ENCODE measurements at places on chromosomes 2 and 18.

DNA sequence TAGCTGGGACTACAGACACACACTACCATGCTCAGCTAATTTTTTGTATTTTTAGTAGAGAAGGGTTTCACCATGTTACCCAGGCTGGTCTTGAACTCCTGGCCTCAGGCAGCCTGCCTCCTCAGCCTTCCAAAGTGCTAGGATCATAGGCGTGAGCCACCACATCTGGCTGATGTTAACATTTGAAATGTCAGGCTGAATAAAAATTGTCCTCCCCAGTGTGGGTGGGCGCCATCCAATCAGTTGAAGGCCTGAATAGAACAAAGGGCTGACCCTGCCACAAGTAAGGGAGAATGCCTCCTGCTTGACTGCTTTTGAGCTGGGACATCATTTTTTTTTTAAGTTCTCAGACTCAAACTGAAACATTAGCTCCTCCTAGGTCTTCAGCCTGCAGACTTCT lies 21.0 kb upstream of the RHOB start:
- DNase-seq = no peak

- DNase-seq = no peak
Observed at GRCh38 chr2:140355511-140356090, 1575.4 kb upstream of the NXPH2 start.

DNA sequence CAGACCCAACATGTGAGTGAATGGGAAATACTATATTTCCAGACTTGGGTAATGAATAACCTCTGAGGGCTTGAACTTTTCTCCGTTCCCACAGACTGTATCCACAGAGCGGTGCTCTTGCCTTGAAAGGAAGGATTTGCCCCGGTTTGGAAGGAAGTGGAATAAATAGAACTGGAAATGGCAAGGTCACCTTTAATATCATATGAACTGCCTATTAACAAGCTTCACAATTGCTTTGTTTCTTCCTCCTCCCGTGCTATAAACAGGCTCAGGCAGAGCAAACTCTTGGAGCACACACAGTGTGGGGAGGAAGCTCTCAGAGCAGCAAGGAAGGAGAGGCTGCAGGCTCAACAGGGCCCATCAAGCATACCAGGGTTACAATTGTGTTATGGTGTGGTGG lies 28.5 kb upstream of the DARS1 start:
- DNase-seq = no peak

- DNase-seq = no peak
Observed at GRCh38 chr2:20513946-20514345, 67.1 kb downstream of the RHOB start.

DNA sequence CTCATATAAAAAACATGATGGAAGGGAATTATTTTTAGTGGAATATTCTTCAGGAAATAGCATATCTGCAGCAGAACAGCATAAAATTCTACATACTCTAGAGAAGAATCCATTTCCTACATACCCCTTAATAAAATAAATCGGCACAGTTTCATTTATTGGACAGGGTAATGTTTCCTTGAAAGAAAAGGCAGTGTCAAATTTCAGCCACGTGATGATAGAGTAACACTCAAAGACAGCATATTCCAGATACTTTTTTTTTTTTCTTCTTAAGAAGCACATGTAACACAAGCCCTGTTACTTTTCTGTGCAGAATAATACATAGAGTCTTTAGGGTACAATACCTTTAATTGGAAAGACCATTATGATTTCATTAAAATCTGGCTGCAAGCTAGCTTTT lies 204.4 kb downstream of the SRBD1 start:
- DNase-seq = no peak

- DNase-seq = no peak
Observed at GRCh38 chr2:120760446-120761135, 24.9 kb downstream of the GLI2 start.

GRCh38 chr2:46335391-46336282 lies 38.4 kb downstream of the EPAS1 start:
- DNase-seq = peak; percentile 76

- no peak for DNase-seq
Observed at GRCh38 chr2:225040856-225041206, 1.4 kb downstream of the DOCK10 start.

GRCh38 chr2:128511731-128512378 lies 193.2 kb upstream of the HS6ST1 start:
- DNase-seq = no peak

GRCh38 chr2:53500181-53500580 lies 267.4 kb upstream of the CHAC2 start:
- no peak for DNase-seq

GRCh38 chr2:158647436-158648231 lies 147.5 kb upstream of the DAPL1 start:
- no peak for DNase-seq

DNA sequence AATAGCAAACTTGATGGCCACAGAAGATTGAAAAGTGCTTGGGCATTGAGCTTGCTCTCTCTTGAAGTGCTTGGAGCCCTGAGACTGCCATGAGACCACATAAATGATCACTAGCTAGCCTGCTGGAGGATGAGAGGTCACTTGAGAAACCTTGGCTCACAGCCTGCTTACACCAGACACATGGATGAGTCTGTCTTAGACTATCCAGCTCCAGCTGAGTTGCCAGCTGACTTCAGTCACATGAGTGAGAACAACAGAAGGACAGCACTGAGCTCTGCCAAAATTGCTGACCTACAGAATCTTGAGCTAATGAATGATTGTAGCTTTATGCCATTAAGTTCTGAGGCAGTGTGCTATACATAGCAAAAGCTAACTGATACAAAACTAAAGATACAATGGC lies 18.1 kb downstream of the NABP1 start:
- DNase-seq = no peak

- no peak for DNase-seq
Observed at GRCh38 chr2:224155371-224155770, 116.3 kb upstream of the SERPINE2 start.

DNA sequence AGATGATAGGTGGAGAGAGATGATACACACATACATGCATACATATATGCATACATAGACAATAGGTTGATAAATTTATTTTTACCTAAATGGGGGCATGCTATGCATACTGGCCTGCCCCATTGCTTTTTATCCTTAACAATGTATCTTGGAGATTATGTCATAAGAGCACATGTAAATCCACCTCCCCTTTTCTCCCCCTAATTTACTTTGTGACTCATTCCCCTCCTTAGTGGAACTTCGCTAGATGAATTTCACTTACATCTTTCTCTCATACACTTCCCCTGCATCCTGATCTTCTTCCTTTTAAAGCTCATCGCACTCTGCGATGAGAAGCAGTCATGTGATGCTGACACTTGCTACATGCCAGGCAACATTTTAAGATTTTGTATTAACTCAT lies 223.6 kb downstream of the C1D start:
- no peak for DNase-seq

DNA sequence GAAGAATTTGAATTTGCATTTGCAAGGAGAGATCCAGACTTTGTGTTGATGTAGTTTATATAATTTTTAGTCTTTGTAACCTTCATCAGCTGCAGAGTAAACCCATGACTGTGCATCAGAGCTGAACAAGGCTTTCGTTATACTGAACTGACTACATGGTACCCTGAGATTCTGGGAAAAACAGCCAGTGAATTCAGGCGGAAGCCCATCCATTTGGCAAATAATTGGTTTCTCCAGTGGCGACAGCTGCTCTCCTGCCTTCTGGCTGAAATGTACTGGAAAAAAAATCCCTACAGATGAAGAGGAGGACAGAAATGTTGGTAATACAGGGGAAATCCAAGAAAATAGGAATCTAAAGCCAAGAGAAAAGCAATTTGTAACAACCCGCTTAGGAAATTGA lies 657.5 kb upstream of the CDH7 start:
- no peak for DNase-seq

DNA sequence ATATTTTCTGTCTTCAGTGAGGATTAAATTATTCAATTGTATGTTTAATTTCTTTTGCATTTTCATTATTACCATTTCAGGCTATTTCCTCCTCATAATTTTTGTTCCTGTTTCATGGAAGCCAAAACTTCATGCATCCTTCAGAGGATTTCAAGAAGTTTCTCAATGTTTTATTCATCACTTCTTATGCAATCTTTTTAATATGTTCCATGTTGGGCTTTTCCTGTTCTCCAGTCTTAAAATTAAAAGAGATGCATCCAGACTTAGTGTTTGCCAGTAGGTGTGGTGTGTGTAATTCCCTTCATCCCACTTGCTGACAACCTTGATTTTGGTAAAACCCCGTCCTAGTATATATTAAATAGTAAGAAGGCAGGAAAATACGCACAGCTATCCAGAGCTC lies 190.0 kb downstream of the EN1 start:
- no peak for DNase-seq

GRCh38 chr18:3966642-3967358 lies 488.3 kb downstream of the DLGAP1 start:
- peak; percentile 40 for DNase-seq

- DNase-seq = no peak
Observed at GRCh38 chr18:57904535-57904934, 101.4 kb upstream of the ATP8B1 start.

- no peak for DNase-seq
Observed at GRCh38 chr2:7838669-7839068, 843.2 kb upstream of the ID2 start.

GRCh38 chr2:73920577-73921545 lies 5.8 kb upstream of the DGUOK start:
- DNase-seq = peak; percentile 26

DNA sequence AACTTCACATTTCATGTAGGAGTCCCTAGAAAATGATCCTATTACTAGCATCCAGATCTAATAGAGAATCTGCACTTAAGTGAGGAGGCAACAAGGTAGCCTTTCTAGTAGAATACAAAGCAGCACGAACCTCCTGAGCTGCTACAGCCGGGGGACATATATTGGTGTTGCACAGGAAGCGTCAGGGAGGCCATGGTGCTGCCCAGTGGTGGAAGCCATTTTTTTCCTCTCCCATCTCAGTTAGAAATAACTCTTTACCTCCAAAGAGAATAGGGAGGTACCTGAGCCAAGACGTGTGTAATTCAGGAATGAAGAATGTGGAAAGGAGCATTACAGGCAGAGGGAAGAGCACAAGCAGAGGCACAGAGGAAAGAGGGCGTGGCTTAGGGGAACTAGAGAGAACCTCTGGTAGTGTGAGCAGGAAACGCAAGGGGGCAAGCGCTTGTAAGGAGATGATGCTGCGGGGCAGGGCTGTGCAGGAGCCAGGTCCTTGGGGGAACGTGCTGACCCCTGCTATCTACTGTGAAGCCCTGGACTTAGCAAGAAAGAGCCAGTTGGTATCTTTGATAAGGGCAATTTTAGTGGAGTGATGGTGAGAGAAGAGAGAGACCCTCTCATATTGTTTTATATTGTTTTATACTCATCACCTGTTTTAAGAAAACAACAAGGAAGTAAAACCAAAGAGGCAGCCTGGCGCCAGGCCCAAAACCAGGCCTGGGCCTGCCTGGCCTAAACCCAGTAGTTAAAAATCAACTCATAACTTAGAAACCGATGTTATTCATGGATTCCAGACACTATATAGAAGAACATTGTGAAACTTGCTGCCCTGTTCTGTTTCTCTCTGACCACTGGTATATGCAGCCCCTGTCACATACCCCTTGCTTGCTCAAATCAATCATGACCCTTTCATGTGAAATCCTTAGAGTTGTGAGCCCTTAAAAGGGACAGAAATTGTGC lies 50.0 kb upstream of the TTC39C start:
- DNase-seq = peak; percentile 33

- DNase-seq = no peak
Observed at GRCh38 chr2:64504774-64505720, 19.1 kb upstream of the AFTPH start.

DNA sequence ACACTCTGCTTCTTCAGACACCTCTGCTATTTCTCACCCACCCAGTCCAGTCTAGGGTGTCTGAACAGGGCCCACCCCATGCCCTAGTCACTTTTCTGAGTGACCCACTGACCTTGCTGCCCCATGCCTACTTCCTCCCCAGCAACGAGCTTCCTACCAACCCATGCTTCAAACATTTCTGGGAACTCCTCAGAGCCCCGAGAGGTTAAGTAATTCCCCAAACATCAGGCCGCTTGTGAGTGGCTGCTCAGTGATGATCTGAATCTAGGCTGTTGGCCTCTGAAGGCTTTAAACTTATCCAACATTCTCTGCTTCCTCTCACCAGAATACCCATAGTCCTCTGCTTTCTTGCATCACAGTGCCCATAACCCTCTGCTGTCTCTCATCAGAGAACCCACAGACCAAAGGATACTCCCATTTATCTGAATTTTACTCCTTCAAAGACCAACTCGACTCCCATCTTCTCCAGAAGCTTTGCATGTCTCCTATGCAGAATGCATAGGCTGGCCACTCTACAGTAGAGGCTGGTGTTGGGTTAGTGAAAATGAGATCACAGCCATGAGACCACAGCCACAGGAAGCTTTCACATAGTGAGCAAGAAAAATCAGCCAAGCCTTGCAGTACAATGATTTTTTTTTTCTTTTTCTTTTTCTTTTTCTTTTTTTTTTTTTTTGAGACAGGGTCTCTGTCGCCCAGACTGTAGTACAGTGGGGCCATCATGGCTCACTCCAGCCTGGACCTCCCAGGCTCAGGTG lies 309.5 kb upstream of the LYPD1 start:
- DNase-seq = no peak

DNA sequence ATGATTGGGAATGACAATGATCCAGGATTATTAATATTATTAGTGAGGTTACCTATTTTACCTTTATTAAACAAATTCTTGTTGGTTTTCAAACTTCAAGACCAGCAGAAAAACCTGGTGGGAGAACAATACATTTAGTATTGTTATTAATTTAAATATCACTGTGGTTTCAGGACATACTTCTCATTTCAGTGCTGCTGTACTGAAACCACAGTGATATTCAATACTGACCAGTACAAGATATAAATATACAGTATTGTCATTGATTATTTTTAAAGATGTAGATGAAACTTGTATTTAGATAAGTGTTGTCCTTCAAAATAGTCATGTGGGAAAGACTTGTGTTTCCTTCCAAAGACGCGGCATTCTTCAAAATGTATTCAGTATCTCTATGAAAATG lies 1047.3 kb upstream of the CELF4 start:
- no peak for DNase-seq

- no peak for DNase-seq
Observed at GRCh38 chr2:11953258-11953657, 206.8 kb downstream of the LPIN1 start.

GRCh38 chr2:85551698-85552678 lies 9.3 kb downstream of the GGCX start:
- peak; percentile 94 for DNase-seq

GRCh38 chr2:20451341-20451740 lies 4.5 kb downstream of the RHOB start:
- DNase-seq = no peak

- no peak for DNase-seq
Observed at GRCh38 chr2:122886479-122887145, 1131.2 kb downstream of the TSN start.

GRCh38 chr18:57957210-57957609 lies 86.8 kb upstream of the NEDD4L start:
- DNase-seq = no peak
